NCI-H526 (cell line): ENCODE measurements at places on chromosomes 3 and 15.

- DNase-seq, result no peak
Measured at GRCh38 chr3:148466980-148467740, 230.5 kb upstream of the AGTR1 start.

DNA sequence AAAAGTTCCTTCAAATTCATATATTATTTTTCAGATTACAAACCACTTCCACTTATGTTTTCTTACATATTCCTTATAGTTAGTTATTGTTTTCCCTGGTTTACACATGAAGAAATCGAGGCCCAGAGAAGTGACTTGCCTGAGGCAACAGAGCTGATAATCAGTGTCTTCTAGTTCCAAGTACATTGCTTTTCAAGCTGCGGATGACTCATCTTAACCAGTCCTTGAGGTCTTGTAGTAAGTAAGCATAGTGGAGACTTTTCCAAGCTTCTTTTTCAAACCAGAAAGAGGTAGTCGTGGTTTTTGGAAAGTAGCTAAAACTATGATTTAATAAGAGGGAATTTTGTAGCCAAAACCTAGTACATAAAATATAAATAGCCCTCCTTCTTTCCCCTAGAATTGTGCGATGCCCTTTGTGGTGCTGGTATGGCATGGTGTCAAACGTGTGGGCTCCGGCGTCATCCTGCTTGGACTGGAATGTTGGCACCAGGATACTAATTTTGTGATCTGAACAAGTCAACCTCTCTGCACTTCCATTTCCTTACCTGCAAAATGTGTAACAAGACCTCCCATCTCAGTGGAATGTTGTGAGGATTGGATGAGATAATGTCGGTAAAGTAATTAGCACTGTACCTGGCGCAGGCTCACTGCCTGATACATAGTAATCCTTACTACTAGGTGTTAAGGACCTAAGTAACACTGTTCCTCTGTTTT lies 19.0 kb upstream of the DLG1 start:
- DNase-seq, result no peak

GRCh38 chr3:30538791-30539190 lies 67.6 kb upstream of the TGFBR2 start:
- DNase-seq, result no peak

GRCh38 chr3:14876921-14877333 lies 58.2 kb downstream of the FGD5 start:
- DNase-seq, result peak; percentile 22

DNA sequence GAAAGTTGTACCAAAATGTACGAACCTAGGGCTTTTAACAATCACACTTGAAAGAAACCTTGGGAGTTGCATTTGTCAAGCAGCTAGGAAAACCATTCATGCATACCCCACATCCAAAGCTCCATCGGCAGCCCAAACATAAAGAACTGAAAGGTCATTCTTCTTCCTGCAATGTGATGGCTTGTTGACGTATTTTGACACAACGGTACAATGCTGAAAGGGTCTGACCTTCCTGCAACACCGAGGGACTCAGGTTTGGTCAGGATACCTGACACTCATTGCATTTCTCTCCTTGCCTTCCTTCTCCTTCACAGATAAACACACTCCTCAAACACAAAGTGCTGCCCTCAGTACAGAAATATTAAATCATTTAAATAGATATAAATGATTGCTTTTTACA lies 145.5 kb downstream of the CDIN1 start:
- DNase-seq, result no peak

GRCh38 chr3:11244121-11244677 lies 28.0 kb upstream of the ATG7 start:
- DNase-seq, result no peak

DNA sequence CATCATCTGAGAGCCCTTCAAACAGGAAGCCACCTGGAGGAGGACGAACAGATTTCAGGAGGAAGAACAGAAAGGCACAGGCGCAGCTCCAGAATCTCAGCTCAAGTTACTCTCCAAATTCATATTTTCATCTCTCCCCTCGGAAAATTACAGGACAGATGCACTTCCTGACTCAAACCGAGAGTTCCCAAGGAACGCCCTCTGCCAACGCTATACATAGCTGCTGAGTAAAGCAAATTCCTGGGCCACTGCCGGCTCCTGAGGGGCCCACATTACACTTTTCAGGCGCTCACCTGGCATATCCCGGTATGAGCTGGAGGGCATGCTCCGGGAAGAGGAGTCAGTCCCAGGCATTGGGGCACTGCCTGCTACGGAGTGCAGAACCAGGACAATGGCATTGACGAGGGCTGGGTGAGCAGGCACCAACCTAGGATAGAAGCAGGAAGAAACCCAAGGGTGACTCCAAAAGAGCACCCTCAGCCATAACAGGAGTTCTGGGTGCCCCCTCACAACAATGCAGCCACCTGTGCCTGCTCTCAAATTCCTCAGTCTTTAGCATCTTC lies 11.2 kb downstream of the UBL7 start:
- DNase-seq, result no peak

- DNase-seq, result peak; percentile 48
Measured at GRCh38 chr3:33729993-33730392, 11.9 kb upstream of the CLASP2 start.

DNA sequence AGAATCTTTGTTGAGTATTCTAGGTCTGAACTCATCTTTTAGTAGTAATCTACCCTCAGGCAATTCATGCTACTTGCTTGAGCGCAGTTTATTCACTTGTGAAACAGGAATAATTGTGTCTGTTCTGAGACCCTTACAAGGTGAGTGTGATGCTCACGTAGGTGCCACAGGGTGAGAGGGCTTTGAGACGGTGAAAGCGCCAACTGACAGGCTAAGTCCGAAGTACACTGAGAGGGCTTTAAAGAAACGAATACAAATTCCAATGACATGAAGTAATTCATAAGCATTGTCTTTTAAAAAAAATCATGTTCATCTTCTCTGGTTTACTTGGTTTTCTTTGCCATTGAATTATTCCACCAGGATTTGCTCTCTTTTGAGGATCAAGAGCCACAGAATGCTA lies 393.7 kb upstream of the RGMA start:
- DNase-seq, result no peak

GRCh38 chr3:74435631-74436030 lies 178.8 kb downstream of the CNTN3 start:
- no peak for DNase-seq

DNA sequence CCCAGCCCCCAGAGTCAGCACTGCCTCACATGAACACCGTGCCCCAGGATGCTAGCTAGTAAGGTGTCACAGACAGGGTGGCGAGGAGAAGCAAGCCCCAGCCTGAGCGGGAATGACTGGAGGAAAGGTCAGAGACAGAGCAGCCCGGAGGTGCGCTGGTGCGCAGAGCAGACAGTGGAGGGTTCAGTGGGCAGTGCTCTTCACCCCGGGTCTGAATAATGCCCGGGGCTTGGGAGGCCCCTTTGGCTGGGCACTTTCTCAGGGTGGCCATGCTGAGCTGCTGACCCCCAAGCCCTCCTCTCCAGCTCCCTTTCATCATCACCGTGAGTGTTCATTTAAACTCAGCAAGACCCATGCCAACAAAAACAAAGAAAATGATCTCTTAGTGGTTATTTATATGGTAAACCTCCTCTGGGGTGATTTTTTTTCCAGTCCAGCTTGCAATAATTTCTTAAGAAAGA lies 110.8 kb downstream of the VGLL4 start:
- no peak for DNase-seq

DNA sequence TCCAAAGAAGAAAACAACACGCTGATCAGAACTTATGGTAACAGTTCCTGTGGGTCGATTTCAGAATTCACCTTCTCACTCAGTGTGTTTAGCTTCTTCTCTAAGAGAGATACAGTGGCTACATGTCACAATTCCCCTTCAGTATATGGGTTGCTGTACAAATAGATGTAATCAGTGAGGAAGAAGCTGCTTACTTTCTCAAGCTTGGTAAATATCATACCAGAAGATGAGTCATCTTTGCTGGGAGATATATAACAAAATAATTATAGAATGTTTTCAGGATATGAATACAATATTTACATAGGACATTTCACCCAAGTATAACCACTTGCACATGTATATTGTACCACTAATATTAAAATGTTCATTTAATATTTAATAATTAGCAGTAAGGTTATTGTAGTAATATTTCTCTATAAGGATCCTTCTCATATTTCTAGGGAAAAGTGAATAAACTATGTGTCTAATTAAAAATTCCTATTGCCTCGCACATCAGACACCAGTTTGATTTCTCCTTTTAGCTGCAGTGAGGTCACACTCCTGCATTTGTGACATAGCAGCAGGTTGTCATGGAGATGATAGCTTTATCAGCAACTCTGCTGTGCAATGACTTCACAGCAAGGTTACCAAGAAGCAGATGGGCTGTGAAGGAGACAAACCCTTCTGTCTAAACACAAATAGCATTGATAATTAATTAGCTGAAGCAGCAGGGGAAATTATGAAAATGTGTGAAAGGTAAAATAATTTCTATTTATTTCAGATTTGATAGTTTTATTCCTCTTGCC lies 211.4 kb downstream of the TUSC7 start:
- no peak for DNase-seq

DNA sequence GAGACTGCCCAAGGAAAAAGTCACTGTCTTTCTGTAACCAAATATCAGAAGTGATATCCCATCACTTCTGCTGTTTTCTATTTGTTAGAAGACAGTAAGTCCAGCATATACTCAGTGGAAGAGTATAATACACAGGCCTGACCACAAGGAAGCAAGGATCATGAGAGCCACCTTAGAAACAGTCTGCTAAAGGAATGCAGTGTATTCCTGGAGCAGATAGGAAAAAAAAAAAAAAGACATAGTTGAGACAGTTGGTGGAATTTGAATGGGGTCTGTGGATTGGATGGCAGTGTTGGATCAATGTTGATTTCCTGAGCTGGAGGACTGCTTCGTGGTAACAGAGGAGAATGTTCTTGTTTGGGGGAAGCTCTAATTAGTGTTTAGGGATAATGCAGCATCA lies 26.5 kb upstream of the FBXL2 start:
- no peak for DNase-seq

GRCh38 chr15:58291848-58292247 lies 139.9 kb upstream of the LIPC start:
- DNase-seq, result no peak

DNA sequence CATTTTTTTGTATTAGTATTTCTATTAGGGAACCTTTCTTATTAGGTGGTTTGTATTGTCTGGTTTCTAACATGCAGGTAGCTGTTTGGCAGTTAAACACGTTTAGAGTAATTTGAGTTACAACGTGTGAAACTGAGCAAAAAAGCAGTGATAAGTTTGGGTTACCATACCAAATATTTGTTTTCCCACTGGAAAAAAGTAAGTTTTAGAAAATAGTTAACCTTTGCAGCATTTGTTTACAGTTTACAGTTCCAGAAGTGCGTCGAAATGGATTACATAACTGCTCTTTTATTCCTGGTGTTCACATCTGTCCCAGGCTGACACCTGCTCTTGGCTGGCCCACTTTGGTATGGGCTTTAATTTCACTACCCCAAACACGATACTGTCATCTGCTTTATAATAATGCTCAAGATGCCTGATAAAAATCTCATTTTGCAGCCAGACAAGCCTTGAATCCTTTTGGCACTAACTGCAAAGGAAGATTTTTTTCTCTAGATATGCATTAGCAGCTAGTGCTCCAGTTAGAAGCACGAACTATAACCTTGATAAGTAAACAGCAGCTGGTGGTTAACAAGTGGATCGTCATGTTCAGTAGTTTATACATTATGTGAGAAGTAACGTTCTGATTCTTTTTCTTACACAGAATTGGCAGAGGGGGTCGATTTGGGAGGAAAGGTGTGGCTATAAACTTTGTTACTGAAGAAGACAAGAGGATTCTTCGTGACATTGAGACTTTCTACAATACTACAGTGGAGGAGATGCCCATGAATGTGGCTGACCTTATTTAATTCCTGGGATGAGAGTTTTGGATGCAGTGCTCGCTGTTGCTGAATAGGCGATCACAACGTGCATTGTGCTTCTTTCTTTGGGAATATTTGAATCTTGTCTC lies 5.3 kb downstream of the EIF4A2 start:
- DNase-seq, result no peak

- peak; percentile 62 for DNase-seq
Measured at GRCh38 chr15:48645558-48646330, at the start of gene FBN1. FBN1 (minus strand) TSS chr15:48645709; CDS start chr15:48644769, 940 bp downstream.

DNA sequence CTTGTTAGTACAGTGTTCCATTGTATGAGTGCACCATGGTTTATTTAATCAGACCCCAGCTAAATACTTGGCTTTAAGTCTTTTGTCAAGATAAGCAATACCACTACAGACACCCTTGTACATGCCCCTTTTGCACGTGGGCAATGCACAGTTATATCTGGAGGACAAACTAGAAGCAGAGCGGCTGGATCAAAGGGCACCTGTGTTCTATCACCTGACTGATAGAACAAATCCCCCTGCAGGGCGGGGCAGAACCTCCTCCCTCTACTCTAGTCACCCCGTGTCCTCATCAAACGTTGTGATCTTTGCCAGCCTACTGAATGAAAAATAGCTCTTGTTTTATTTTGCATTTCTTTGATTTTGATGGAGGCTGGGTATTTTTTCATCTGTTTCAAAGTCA lies 314.9 kb downstream of the TLE3 start:
- DNase-seq, result peak; percentile 94

DNA sequence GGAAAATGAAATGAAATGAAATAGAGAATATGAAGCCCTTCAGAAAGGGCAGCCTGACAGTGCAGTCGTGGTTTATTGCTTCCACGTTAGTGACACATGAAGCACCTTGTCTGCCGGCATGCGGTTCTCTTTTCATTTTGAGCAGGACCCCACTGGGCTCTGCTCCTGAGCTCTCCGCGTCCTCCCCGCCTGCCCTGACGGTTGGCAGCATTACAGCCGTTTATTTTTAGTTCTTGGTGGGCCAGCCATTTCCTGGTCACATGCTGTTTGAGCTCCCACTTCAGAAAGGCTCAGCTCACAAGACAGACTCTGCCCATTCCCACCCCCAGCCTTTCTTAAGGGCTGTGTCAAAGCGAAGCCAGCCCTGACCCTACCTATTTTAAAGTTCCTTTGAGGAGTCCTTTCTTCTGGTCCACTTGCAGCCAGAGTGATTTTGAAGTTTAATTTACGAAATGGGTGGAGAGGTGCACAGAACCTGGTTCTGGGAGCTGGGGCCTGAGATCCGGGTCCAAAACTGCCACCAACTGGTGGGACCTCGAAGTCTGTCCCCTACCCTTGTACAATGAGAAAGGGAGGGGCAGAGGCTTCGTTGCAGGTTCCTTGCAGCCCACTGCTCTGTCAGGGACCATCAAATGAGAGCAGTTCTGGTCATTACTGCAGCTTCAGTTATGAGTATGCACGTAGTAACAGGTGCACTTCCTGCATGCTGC lies 60.1 kb downstream of the MGLL start:
- no peak for DNase-seq

DNA sequence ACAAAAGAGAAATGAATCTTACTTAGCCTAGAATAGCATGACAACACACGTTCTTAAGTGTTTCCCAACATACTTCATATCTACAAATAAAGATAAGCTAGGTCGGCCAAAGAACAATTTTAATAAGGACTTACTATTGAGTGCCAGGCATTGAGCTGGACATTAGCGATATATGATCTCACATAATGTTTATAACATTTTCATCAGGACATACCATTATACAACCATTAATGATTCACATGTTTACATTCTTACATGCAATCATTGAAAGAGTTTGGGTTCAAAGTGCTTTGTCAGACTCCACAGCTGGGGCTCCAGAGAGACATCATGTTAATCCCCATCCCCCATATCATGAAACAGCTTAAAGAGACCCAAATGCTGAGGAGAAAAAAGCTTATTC lies 189.0 kb downstream of the STT3B start:
- no peak for DNase-seq
